ENCODE measurements at places on chromosomes 4 and X.

GRCh38 chr4:10007793-10008608 is 13.3 kb downstream of the SLC2A9 start:
- DNase-seq = peak; percentile 54

DNA sequence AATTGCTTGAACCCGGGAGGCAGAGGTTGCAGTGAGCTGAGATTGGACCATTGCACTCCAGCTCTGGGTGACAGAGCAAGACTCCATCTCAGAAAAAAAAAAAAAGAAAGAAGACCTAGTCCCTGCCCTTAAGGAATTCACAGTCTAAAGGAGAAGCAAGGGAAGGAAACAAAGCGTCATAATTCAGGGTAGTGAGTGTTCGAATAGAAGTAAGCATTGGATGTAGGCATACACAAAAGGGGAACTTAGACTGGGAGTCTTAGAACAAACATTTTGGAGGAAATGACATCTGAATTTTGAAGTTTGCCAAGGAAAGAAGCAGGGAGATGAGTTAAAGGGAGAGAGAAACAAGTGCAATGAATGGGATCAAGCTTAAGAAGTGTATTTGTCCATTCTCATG is 32.4 kb downstream of the PPM1K start:
- no peak for DNase-seq

DNA sequence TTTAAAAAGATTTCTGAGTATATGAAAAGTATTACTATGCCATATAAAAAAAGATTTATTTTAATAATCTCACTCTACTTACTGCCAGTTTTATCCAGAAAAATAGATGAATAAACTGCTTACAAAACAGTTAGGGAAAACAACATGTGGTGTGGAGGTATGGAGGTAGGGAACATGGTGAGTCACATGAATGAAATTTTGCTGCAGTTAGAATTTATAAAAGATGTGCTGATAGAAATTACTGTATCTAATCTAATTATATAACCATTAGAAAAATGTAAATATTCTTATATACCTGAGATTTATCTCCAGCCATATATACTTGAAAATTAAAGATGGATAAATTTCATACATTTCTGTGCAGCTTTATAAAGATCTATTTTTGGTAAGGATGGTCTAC is 184.0 kb upstream of the ANK2 start:
- no peak for DNase-seq

DNA sequence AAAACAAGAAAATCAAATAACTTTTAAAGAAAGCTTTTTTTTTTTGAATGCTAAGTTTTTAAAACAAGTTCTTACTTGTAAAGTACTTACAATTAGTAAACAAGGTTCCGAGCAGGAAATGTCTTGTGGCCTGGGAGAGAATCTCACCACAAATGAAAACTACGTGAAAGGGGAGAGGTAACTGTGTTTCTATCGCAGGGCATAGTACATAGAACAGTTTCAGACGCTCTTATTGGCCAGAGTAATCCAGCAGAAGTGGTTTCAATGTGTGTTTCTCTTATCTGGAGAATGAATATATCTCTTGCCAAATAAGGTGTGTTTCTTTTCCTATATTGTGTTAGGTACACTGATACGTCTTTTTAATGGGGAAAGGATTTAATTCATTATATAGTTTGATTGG is at the start of gene PLAC8:
TSS of gene PLAC8 (minus strand) at position 154 of the 400 bp plus-strand sequence. CDS start 6,808 bp downstream, outside the sequence.
- DNase-seq = no peak

GRCh38 chr4:1969928-1970723 is 38.6 kb downstream of the NELFA start:
- DNase-seq = no peak

DNA sequence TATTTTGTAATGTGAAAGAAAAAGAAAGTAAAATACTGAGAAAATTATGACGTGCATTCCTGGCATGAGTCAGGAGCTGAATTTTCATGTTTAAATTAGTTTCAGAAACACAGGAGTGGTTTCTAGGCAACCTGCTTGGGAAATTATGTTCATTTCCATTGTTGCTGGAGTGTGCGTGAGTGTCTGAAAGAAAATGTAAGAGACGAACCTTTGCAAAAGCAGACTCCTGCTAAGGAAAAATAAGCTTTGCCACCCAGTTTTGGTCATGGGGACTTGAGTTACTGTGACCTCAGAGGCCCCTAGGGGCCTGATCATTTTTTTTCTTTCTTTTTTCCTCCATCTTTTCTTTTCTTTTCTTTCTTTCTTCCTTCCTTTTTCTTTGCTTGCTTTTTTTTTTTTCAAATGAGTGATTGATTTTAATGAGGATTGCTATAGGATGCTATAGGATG is 18.8 kb upstream of the CHRNA9 start:
- DNase-seq = peak; percentile 83

DNA sequence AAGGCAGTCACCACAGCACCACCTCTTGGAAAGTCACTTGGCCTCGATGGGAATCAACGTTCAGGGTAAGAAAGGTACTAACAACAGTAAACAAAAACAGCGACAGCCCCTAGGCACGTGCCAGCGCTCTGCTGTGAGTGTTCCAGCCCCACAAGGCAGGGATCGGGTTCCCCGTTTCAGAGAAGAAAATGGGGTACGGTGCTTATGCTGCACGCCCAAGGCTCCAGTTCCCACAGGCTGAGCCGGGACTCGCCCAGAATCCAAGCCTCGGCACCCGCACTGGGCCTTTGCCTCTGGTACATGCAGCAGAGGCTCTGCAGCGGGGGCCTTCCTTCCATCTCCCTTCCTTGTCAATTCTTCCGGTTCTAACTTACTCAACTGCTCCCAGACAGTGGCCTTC is 37.3 kb downstream of the WDR1 start:
- DNase-seq = no peak

GRCh38 chrX:66863721-66864120 is 224.8 kb upstream of the EDA2R start:
- no peak for DNase-seq

GRCh38 chr4:151519728-151520415 is 110.9 kb downstream of the FHIP1A start:
- no peak for DNase-seq

DNA sequence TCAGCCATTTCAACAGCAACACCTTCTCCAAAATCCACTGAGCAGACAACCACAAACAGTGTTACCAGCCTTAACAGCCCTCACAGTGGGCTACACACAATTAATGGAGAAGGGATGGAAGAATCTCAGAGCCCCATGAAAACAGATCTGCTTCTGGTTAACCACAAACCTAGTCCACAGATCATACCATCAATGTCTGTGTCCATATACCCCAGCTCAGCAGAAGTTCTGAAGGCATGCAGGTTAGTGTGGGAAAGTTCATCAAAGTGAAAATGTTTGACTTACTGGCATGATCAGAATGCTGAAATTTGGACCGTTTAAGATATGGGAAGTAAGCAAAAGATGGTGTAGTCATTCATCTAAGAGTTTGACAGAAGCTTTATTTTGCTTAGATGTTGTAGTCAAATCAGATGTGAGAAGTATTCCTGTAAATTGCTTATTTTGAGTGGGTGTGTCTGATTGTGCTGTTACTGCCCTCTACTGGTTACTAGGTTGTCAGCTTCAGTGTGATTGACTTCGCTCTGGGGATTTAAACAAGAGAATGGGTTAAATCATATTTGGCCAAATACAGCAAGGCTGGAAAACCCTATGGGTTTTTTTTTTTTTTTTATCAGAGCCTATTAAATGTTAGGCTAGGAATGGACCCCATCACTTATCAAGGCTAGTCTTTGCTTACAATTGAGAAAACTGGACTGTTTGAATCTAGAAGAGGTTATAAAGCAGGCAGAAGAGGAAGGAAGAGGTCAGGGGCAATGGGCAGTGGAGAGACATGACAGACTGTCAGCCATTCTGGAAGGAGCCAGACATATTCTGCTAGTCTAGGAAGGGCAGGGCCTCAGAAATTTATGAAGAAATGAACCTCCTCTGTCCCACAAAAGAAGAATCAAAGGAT is 130.3 kb downstream of the DIPK2B start:
- DNase-seq = peak; percentile 58

Data from eye (tissue), 1 donor.